ENCODE measurements at places on chromosomes 4 and X.

GRCh38 chrX:154443992-154444754 is at the start of gene FAM50A:
Gene FAM50A, plus strand, starts transcription at chrX:154444141. Its CDS starts 95 bp downstream, at chrX:154444236.
- DNase-seq = peak; percentile 67

GRCh38 chr4:52627876-52628275 is 31.2 kb downstream of the USP46 start:
- DNase-seq = no peak

GRCh38 chr4:58225460-58225859 is 1115.3 kb upstream of the IGFBP7 start:
- no peak for DNase-seq

- DNase-seq = no peak
Observed at GRCh38 chr4:4865705-4866123, 6.2 kb downstream of the MSX1 start.

DNA sequence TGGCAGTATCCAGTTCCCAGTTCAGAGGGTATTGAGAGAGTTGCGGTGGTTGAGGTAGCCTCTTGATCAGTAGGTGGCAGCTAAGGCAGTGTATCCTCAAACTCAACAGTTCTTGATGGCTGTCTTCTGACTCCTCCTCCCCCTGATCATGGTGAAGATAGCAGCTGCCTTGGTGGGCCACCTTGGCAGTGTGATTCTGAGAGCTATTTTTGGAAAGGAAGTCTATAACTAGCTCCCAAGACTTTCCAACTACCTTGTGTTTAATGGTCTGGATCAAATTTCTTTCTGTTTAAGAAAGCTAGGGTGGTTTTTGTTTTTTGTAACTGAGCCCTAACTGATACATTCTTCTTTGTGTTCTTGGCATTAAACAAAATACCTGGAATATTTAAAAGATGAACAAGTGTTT is 10.5 kb upstream of the TBC1D19 start:
- no peak for DNase-seq

DNA sequence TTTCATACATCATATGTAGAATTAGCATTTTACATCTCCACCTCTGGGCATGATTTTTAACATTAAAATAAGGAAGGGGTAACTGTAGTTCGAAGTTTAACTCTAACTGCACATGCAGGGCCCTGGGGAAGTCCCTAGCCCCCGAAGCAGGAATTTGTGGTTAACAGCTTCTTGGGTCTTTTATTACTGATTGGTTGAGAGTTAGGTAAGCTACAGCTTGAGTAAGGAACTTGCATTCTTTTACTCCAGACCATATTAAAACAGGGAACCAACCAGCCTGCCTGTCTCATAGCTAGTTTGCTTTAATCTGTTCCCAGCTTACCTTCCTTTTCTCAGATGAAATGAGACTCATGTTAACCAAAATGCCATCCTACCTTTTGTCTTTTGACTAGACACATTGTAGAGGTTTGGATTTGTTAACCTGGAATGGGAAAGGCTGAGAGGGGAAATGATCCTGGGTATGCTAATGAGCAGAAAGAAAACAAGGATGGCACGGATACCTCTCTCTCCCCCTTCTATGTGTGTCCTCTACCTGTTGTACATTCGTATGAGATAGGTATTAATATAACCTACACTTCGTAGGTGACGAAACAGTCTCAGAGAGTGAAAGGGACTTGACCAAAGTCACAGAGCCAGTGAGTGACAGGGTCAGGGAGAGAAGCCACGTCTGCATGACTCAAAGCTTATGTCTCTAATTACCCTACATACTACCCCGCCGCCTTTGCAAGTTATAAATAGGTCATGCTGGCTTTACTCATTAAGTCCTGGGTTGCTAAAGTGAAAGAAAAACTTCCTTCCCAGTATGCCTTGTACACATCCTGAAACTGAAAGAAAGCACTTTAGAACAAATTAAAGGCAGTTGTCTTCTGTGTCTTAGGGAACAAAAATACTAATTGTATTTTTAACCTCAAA is 119.5 kb upstream of the AFF2 start:
- peak; percentile 48 for DNase-seq

DNA sequence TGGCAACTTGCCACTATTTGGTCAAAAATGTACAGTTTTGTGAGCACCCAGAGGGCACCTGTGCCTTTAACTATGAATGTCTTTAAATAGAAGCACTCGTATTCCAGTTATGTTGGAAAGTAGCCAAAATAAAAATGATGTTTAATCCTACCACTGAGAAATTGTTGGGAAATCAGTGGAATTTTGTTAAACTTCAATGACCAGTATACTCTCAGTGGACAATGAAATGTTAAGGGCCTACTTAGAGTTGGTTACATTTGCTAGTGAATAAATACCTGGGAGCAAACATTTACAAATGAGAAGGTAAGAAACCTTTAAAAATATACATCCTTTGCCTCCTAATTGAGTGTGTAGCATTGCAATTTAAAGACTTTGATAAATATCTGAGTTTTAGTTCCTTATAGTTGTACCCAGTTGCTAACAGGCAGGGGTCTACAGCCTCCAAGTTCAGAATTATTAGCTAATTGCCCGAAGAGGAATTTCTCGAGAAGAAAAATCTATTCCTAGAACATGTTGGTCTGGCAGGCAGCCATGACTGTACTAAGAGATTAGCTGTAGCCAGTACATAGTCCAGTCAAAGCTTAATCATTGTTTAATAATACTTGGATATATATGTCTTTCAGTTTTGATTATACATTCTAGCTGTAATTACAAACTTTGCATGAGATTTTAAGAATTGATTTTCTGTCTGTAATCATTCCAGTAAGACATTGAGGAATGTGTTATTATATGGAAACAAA is 93.2 kb downstream of the IL1RAPL2 start:
- DNase-seq = no peak

GRCh38 chr4:13905543-13905942 is 278.0 kb upstream of the BOD1L1 start:
- no peak for DNase-seq

- no peak for DNase-seq
Observed at GRCh38 chr4:10741961-10742699, 57.6 kb upstream of the CLNK start.

GRCh38 chr4:76756416-76756815 is 141.5 kb downstream of the SOWAHB start:
- DNase-seq = no peak

DNA sequence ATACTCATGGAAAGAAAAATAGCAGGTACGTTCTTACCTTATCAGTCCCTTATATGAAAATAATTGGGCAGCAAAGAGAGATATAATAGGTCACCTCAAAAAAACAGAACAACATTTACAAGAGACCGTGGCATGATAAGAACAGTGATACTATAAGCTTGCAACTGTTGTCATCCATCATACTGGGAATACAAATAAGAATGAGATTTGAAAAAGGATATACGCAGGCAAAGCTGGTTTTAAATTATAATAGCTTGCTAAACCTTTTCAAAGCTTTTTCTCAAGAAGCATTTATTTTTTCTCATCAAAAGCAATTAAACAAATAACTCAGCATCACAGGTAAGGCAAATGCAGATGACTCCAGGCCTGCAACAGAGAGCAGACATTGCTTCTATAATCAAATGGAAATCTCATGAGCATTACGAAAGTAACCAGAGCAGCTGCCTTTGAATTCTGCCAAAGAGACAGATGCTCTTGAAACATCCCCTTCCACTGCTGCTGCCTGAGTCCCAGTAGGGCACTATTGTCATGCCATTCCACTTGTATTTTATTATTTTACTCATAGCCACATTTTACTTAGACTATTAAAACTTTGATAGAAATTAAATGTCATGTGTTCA is 620.6 kb upstream of the GNPDA2 start:
- no peak for DNase-seq

- DNase-seq = no peak
Observed at GRCh38 chr4:1247864-1248244, 1.1 kb downstream of the CTBP1 start.

DNA sequence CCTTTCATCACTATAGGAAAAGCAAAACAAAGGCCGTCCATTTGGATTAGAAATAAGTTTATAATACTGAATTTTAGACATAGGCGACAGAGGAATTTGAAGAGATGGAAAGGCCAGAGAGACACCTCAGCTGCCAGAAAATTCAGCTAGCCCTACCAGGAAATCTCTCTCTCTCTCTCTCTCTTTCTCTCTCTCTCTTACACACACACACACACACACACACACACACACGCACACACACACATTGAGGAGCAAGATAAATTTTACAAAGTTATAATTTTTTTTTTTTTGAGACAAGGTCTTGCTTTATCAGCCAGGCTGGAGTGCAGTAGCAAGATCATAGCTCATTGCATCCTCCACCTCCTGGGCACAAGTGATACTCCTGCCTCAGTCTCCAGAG is 1.4 kb downstream of the XK start:
- DNase-seq = no peak

DNA sequence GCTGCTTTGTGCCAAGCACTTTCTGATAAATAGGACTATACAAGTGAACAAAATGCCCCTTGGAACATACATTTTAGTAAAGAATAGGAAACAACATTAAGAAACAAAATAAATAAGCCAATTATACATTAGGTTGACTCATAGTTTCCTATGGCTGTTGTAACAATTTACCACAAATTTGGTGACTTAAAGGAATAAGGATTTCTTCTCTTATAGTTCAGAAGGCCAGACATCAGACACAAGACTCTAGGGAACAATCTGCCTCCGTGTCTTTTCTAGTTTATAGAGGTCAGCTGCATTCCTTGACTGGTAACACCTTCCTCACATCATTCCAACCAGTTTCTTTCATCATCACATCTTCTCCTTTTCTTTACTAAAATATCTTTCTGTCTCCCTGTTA is 235.9 kb upstream of the PCDH18 start:
- DNase-seq = no peak

DNA sequence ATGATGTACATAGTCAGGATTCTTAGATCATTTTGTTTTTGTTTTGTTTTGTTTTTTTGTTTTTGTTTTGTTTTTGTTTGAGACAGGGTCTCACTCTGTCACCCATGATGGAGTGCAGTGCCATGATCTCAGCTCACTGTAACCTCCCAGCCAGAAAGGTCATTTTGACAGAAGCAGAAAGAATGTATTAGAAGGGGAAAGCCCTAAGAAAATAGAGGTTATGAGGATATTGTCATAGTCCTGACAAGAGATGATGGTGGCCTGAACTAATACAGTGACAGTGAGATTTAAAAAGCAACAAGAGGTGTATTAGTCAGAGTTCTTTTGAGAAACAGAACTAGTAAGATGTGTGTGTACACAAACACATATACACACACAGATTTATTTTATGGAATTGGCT is 503.3 kb downstream of the RPA4 start:
- DNase-seq = no peak

GRCh38 chr4:48222491-48222890 is 47.1 kb downstream of the TEC start:
- DNase-seq = no peak

DNA sequence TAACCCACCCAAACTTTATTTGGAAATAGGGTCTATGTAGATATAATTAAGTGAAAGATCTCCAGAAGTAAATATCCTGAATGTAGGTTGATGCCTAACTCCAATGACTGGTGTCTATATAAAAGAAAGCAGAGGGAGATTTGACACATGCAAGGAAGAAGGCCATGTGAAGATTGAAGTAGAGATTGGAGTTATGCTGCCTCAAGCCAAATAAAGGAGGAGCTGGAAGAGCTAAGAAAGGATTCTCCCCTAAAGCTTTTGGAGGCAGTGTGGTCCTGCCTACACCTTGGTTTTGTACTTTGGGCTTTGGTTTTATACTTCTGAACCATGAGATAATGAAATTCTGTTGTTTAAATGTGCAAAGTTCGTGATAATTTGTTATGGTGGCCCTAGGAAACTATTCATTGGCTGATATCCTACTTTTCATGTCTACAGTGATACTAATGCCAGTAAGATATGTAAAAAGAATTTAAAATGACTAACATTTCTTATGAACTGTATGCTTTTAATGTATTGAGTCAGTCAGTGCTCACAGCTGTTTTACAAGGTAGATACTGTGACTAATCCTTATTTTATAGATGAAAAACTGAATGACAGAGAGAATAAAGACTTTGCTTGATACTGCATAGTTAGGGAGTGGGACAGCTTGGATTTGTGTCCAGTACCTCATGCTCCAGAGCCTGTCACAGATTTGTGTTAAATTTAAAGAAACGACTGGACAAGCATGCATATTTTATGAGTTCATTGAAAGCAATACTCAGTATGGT is 5.9 kb upstream of the RAB40AL start:
- DNase-seq = no peak

GRCh38 chr4:79227860-79228259 is 98.0 kb downstream of the NAA11 start:
- no peak for DNase-seq

DNA sequence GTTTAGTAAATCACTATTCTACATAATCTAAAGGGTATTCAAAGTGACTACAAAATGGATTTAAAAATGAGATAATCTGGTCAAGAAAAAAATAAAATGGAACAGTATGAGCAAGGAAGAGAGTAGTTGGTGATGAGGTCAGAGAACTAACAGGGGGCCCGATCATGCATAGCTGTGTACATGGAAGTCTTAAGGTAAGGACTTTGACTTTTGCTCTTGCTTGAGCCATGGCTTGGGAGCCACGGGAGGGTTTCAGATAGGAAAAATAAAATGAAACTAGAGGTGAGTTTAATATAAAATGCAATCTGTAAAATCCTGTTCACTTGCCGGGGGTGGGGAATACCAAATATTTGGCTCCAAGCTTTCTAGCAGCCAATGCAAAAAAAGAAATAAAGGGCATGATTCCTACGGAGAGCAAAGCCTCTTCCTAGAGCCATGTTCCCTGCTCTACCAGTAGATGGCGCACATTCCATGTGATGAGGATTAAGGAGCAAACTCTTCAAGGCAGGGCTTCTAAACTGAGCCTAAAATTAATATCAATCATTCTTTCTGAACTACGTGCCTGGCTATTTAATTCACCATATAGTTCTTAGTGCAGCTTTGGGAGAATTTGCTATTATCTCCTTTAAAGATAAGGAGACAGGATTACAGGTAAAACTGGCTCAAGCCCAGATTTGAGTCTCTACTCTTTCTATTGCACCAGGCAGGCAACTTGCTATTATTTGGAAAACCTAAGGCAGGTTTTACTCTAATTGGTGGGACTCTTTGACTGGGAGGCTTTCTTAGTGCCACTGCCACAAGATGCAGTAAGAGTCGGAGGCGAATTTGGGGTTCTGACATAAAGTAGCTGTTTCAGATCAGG is 6.8 kb upstream of the CLCN5 start:
- peak; percentile 25 for DNase-seq

GRCh38 chrX:154373340-154374306 is 811 bp downstream of the FLNA start:
- peak; percentile 9 for DNase-seq

DNA sequence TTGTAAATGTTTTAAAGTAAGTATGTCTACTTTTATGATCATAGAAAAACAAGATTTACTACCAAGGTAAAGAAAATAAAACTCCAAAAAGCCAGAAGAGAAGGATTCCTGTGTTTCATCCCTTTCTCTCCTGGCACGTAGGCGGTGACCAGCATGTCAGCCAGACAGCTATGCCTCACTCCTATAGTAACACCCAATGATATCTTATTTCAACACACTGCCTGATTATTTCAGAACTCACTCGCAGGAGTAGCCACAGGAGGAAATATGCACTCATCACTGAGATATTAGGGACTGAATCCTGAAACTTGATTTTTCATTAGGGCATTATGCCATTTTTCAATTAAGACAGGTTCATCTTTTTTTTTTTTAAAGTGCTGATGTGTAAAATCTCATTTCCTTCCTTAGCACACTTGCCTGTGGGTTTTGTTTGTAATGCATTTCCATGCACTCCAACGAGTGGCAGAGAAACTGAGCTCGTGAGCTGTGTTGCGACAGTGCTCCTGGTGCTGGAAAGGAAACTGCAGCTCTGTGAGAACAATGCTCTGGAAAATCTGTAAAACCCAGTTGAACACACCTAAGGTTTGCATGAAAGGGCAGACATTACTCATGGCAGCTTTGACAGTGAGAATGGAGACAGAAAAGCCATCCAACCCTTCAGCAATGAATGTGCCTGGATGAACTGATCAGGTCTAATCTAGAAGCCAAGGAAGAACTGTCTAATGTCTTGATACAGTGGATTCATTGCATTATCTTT is 18.2 kb downstream of the RAI2 start:
- DNase-seq = no peak
